ENCODE measurements at places on chromosomes 1 and 21.

- DNase-seq = no peak
These were observed 389.7 kb downstream of the RPS6KC1 start for GRCh38 chr1:213440766-213441165.

DNA sequence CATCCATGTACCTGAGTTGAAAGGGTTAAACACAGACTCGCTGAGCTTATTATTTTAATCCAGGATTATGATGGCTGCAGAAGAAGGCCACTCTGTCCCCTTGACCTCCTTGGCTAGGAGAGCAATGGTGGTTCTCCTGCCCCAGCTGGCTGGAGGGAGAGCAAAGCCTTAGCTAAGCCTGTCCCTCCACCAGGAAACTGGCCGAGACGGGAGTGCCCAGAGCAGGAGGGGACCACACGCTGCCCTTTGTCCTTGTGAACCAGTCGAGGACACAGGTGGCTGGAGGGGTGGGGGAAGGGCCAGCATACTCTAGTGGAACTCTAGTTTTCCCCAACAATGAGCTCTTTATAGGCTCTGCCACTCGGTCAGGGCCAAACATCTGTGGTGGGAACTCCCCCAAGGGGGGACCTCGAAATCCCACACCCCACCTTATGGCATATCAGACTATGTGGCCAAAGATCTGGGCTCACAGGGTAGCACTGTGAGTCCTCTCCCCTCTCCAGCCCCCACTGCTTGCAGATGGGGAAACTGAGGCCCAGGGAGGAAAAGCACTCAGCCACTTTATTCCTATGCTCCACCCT lies 12.9 kb downstream of the KIAA1614 start:
- no peak for DNase-seq

DNA sequence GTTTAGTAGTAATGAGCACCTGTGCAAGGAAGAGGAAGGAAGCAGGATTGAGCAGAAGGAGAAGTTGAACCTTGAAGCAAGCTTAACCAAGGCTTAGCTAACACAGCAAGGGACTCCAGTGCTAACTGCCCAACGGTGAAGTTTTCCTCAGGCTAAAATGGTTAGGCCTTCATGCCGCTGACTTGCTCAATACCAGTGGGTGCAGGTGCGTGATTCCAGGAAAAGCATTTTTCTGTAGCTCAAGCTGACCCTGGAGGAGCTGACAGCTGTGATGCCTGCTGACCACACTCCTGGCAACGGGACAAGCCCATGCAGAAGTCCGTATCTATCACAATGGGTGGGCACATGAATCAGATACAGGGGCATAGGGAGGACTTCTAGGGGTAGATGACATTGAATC lies 76.5 kb upstream of the FGGY start:
- DNase-seq = no peak

DNA sequence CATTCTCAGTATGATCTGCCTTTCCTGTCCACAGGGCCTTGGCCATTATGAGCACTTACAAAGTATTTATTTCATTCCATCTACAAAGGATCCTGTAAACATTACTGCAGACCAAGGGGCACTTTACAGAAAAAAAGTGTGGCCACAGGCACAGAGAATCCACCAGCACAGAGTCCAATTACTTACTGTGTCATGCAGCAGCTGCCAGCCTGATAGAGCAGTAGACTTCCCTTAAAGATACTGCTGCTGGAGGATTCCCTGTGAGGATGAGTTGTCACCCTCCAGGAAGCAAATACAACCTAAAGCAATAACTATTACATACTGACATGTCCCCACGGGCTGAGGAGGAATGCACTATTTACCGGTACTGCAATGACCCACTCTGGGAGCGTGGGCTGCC lies 97.1 kb upstream of the COG2 start:
- no peak for DNase-seq

DNA sequence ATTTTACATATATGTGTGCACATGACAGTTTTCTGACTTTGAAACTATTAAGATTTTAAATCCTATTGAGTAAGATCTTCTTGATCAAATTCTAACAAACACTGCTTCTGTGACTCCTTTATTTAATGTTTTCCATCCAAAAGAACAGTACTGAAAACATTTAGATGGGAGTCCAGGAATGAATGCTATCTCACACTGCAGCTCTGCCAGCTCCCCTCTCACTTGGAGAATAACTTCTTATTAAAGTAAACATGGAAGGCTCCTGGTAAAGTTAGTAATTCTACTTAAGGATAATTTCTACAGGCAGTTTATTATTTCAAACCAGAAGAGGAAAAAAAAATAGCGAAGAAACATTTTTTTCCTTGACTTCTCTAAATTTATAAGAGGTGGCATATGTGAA lies 349.1 kb downstream of the DPYD start:
- no peak for DNase-seq

Data from NCI-H2081 (cell line).